ENCODE measurements at places on chromosomes 16 and 17.

- no peak for DNase-seq
These were observed 22.3 kb upstream of the HLF start for GRCh38 chr17:55242476-55242875.

GRCh38 chr17:51402899-51403298 lies 142.6 kb downstream of the UTP18 start:
- no peak for DNase-seq

DNA sequence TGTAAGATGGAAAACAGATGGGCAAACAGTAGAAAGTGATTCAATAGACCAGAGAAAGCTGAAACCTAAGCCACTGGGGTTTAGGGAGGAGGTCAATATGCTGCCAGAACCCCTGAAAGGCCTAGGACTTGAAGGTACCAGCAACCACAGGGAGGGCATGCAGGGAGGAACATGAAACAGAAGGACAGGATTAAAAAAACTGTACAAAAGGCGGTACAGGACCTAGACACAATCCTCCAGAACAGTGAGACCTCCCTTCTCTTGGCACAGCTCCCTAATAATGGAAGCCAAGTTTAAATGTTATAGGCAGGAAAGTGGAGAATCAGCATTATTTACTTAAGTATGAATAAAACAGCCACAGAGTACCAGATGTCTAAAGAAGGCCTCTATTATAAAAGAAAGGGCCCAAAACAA lies 105.5 kb downstream of the SPAG9 start:
- DNase-seq: no peak

- no peak for DNase-seq
These were observed 134.3 kb downstream of the HAPSTR1 start for GRCh38 chr16:9225527-9226316.

GRCh38 chr16:66256919-66257318 lies 109.6 kb upstream of the CDH5 start:
- no peak for DNase-seq

GRCh38 chr16:61834082-61834481 lies 202.2 kb downstream of the CDH8 start:
- no peak for DNase-seq

GRCh38 chr17:74947041-74947754 lies 11.5 kb downstream of the OTOP3 start:
- no peak for DNase-seq

GRCh38 chr17:59510611-59511010 lies 54.8 kb upstream of the DHX40 start:
- no peak for DNase-seq

Data from stimulated activated CD8-positive, alpha-beta memory T cell treated with anti-CD3 and anti-CD28 coated beads, Interleukin-4, amount 100 ng/mL, for 24 hours (primary cell).